Stimulated activated CD8-positive, alpha-beta memory T cell treated with anti-CD3 and anti-CD28 coated beads, Interleukin-4, amount 100 ng/mL, for 4 hours (primary cell): ENCODE measurements at places on chromosomes 5 and 9.

DNA sequence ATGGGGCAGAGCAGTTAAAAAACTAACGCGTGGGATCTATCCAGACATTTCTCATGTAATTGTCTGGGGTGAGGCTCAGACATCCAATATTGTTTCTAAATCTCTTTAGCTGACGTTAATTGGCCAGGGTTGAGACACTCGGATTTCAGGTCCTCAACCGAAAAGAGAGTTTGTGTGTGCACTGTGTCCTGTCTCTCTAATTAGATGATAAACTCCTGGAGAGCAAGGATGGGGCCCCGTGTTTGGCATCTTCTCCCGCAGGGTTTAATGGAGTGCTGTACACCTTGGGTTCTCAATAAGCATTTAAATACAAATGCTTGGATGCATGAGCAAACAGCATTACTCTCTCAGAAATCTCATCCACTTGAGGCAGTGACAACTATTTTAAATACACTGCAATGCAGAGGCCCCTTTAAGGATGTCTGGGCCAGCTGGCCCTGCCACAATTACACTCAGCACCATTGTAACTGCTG lies 139.6 kb downstream of the MTX3 start:
- DNase-seq = no peak

DNA sequence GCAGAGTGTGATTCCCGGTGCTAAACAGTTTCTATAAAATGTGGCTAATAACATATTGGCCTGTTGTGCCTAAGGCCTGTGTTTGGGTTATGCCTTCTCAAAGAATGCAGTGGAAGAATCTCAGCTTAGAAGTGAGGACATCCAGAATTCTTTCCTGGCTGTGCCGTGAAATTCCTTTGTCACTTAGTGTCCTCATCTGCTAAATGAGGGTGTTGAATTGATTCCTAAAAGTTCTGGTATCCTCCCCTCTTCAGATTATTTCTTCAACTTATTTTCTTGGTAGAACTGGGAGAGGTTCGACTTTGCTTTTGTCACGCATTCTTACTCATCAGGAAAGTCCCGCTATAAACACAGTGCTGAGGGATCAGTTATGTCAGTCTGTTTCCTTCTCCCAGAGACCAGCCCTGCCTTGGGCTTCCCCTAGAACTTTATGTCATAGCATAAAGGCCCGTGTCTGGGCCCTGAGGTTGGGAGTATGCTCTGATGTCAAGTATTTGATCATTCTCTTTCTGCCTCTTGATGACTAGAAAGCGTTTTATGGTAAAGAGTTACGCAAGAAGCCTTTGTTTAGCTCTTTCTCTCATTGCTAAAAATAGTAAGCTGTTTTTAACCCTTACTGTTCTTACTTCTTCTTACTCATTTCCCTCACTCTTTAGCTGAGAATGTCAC lies 29.5 kb downstream of the MTAP start:
- DNase-seq = no peak

- DNase-seq = no peak
These were observed 9.6 kb upstream of the NSD1 start for GRCh38 chr5:177123789-177124485.

DNA sequence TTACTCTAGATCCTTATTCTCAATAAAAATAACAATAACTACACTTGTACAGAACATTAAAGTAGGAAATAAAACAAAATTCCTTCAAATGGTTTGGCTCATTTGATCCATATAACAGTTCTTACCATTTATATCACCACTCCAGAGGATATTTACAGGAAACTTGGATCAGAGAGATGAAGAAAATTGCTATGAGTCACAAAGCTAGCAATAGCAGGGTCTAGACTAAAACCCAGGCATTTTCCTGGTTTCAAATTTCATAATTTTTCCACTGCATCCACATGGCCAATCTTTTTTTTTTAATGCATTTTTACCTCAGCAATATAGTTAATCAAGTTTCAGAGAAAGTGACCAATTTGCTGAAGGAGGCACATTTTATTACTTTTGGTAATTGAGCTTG lies 299.2 kb downstream of the ELAVL2 start:
- no peak for DNase-seq

GRCh38 chr9:3434594-3434993 lies 91.2 kb downstream of the RFX3 start:
- no peak for DNase-seq

DNA sequence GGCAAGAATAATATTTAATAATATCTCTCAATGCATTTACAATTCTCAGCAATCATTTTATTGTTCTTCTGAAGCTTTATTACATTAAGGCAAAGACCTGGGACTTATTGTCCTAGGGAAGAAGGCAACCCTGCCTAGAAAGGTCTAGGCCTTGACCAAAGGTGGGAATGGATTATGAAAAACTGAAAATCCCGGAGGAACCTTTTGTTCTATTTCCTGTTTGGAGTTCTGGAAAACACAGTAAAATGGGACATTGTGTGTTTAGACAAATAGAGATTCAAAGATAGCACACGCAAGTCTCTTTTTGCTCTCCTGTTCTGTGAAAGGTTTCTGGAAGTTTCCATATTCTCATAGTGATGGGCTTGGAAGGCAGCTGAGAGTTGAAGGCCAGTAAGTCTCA lies 31.1 kb downstream of the BAAT start:
- no peak for DNase-seq

DNA sequence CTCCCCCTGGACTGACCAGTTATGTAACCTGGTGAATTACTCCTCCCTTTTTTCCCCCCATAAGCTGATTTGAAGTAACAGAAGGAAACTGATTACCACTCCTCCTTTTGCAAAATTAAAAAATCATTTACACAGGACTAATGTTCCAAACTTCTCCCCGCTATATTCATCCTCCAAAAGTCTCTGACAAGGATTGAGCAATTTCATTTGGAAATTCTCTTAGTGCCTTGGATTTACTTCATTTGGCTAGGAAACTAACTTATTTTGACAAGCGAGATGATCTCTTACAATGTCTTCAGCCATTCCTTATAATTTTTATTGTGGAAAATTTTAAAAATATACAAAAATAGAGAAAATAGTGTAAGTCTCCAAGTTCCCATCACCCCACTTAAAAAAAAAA lies 15.4 kb upstream of the B4GALT1 start:
- no peak for DNase-seq

GRCh38 chr5:171367424-171368370 lies 20.0 kb upstream of the NPM1 start:
- no peak for DNase-seq
